ENCODE measurements at places on chromosomes 12 and 14.
A peak's percentile ranks its signal among the peaks of the same experiment; 100 is the strongest.

DNA sequence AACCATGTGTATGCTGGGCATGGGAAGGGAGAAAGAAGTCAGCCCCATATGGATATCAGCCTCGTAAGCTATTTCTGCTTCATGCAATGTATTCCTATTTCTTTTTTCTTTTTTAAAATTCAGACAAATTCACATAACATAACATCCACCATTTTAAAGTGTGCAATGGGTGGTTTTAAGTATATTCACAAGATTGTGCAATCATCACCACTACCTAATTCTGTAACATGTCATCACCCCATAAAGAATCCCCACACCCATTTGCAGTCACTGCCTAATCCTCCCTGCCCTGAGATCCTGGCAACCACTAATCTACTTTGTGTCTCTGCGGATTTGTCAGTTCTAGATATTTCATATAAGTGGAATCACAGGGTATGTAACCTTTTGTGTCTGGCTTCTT lies 9.5 kb downstream of the POMT2 start:
- H3K36me3 ChIP-seq = peaks cover 2% of the 10 kb centered on the region
- peaks cover 47% of the 10 kb centered on the region for H3K4me1 ChIP-seq
- no peak overlapping the region for H3K27ac ChIP-seq
- H3K27me3 ChIP-seq = no peaks in the 10 kb centered on the region
- no peak overlapping the region for H3K4me3 ChIP-seq

GRCh38 chr14:105290621-105291346 lies 10.0 kb downstream of the BRF1 start:
- peaks cover 8% of the 10 kb centered on the region for H3K4me1 ChIP-seq
- no peaks in the 10 kb centered on the region for H3K27me3 ChIP-seq
- no peak overlapping the region for H3K4me3 ChIP-seq
- no peaks in the 10 kb centered on the region for H3K36me3 ChIP-seq

- peaks cover 49% of the 10 kb centered on the region for H3K4me1 ChIP-seq
- peaks cover 10% of the 10 kb centered on the region for H3K36me3 ChIP-seq
- no peak overlapping the region for H3K27ac ChIP-seq
- no peaks in the 10 kb centered on the region for H3K27me3 ChIP-seq
- H3K4me3 ChIP-seq = no peak overlapping the region
- no peak for DNase-seq
Observed at GRCh38 chr12:79680051-79680450, 10.7 kb downstream of the PAWR start.

DNA sequence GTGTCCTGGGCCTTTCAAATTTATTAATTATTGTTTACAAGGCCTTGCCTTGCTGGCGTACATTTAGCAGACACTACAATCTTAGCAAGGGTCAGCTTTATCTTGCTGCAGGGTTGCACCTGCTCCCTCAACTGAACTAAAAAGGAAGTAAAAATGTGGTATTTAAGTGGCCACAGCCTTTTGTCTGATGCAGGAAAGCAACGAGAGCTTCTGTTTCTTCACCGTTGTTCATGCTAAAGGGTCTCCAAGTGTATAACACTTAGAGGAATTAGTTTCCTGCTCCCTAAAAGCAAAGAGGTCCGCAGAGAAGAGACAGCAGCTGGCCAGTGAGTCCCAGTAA lies 62.8 kb upstream of the EGLN3 start:
- peaks cover 5% of the 10 kb centered on the region for H3K27me3 ChIP-seq
- DNase-seq = no peak
- no peak overlapping the region for H3K27ac ChIP-seq
- peaks cover 5% of the 10 kb centered on the region for H3K4me1 ChIP-seq
- H3K4me3 ChIP-seq = no peak overlapping the region
- H3K36me3 ChIP-seq = no peaks in the 10 kb centered on the region

- H3K27ac ChIP-seq = peak overlapping the region; percentile 39
- H3K4me3 ChIP-seq = peak overlapping the region; percentile 75
- peaks cover 17% of the 10 kb centered on the region for H3K27me3 ChIP-seq
- H3K36me3 ChIP-seq = peaks cover 2% of the 10 kb centered on the region
- no peak for DNase-seq
Observed at GRCh38 chr14:99792210-99792535, 1.0 kb upstream of the EML1 start.

DNA sequence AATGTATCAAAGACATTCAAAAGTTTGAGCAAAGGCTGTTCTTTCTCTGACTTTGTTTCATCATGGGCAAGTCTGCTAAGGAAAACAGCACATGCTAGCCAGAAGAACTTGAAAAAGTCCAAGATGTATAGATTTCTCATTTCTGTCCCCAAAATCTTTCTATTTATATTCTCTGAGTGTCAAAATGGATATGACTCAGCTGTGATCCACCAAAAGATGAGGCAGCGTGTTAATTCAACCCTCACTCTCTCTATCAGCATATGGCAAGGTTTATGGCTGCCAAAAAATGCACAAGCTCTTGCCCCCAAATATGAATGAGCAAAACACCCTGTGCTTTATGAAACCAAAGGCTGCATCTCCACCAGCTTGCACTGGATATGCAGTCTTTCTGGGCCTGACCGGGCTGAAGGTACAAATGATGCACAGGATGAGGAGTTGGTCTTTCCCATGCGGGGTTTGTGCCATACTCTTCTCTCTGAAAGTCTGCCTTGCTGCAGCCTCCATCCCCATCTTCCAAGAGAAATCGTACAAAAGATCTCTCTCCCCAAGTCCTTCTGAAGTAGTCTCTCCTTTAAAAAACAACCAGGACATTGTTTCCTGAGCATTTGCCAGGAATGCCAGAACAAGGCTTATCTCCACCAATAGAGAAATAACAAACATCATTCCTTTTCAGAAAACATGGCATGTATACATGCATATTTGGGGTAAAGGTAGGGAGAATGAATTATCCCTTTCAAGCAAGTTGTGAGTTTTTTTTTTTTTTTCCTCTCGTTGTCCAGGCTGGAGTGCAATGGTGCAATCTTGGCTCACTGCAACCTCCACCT lies 203.4 kb downstream of the TMX1 start:
- no peak for DNase-seq
- no peaks in the 10 kb centered on the region for H3K36me3 ChIP-seq
- no peak overlapping the region for H3K4me3 ChIP-seq
- H3K4me1 ChIP-seq = peaks cover 16% of the 10 kb centered on the region

- no peaks in the 10 kb centered on the region for H3K36me3 ChIP-seq
- no peak for DNase-seq
- no peak overlapping the region for H3K27ac ChIP-seq
- no peak overlapping the region for H3K4me3 ChIP-seq
Observed at GRCh38 chr12:98123021-98123461, 392.3 kb upstream of the TMPO start.

- peak overlapping the region; percentile 53 for H3K27ac ChIP-seq
- H3K4me3 ChIP-seq = no peak overlapping the region
- no peak for DNase-seq
- peaks cover 24% of the 10 kb centered on the region for H3K4me1 ChIP-seq
- no peaks in the 10 kb centered on the region for H3K27me3 ChIP-seq
Observed at GRCh38 chr12:29673346-29673745, 110.4 kb downstream of the TMTC1 start.

- H3K4me3 ChIP-seq = no peak overlapping the region
- H3K27ac ChIP-seq = peak overlapping the region; percentile 98
- no peak for DNase-seq
- H3K4me1 ChIP-seq = peaks cover 40% of the 10 kb centered on the region
Observed at GRCh38 chr14:50060871-50061663, 55.3 kb downstream of the VCPKMT start.

GRCh38 chr14:66131111-66131510 lies 355.1 kb upstream of the CCDC196 start:
- DNase-seq = no peak
- no peaks in the 10 kb centered on the region for H3K27me3 ChIP-seq
- H3K27ac ChIP-seq = no peak overlapping the region
- H3K36me3 ChIP-seq = no peaks in the 10 kb centered on the region
- H3K4me1 ChIP-seq = peaks cover 20% of the 10 kb centered on the region
- no peak overlapping the region for H3K4me3 ChIP-seq

GRCh38 chr12:7058850-7059395 lies 1.6 kb upstream of the C1S start:
- no peak for DNase-seq
- H3K27ac ChIP-seq = no peak overlapping the region
- H3K27me3 ChIP-seq = peaks cover 5% of the 10 kb centered on the region
- H3K36me3 ChIP-seq = peaks cover 2% of the 10 kb centered on the region
- H3K4me1 ChIP-seq = peaks cover 11% of the 10 kb centered on the region

- no peak overlapping the region for H3K27ac ChIP-seq
- peaks cover 29% of the 10 kb centered on the region for H3K4me1 ChIP-seq
- H3K4me3 ChIP-seq = no peak overlapping the region
- DNase-seq = no peak
- no peaks in the 10 kb centered on the region for H3K36me3 ChIP-seq
Observed at GRCh38 chr12:68499616-68500015, 111.1 kb upstream of the RAP1B start.

- peaks cover 54% of the 10 kb centered on the region for H3K4me1 ChIP-seq
- no peaks in the 10 kb centered on the region for H3K36me3 ChIP-seq
- no peak overlapping the region for H3K27ac ChIP-seq
- H3K4me3 ChIP-seq = no peak overlapping the region
Observed at GRCh38 chr12:14952299-14952921, 9.0 kb downstream of the ARHGDIB start.

DNA sequence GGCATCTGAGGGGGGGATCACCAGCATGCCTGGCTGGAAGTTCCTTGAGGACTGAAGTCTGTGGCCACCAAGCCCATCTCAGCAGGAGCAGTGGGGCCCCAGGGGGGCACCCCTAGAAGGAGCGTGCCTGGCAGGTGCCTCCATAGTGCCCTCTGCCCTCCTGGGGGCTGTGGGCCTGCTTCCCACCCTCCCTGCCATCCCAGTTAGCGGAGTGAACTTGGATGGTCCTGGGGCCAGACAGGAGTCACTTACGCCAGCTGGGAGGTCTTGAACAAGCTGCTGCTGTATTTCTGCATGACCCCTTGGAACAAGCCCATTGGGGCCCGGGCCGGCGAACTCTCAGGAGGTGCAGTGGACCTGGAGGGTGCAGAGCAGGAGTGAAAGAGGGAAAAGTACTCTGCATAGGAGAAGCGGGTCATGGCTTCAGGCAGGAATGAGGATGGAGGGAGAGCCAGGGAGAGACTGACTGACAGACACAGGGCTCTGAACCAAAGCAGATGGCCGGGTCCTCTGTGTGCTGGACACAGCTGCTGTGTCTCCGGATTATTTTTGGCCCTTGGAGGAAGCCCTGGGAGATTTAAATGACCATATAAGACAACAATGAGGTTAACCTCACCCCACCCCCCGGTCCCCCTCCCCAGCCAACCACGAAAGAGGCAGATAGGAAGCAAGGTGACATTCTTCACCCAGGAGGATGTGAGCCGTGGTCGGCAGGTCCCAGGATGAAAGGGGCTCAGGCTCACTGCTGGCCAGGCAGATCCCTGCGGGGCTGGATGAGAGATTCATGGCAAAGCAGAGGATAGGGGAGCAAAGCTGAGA lies 19.6 kb downstream of the ASB2 start:
- DNase-seq = no peak
- peaks cover 20% of the 10 kb centered on the region for H3K4me1 ChIP-seq
- H3K27me3 ChIP-seq = no peaks in the 10 kb centered on the region
- H3K36me3 ChIP-seq = no peaks in the 10 kb centered on the region
- H3K4me3 ChIP-seq = no peak overlapping the region

- H3K27me3 ChIP-seq = no peaks in the 10 kb centered on the region
- no peak overlapping the region for H3K27ac ChIP-seq
- H3K4me3 ChIP-seq = no peak overlapping the region
- peaks cover 65% of the 10 kb centered on the region for H3K36me3 ChIP-seq
- DNase-seq = no peak
Observed at GRCh38 chr12:112160611-112161010, 35.3 kb downstream of the TRAFD1 start.

DNA sequence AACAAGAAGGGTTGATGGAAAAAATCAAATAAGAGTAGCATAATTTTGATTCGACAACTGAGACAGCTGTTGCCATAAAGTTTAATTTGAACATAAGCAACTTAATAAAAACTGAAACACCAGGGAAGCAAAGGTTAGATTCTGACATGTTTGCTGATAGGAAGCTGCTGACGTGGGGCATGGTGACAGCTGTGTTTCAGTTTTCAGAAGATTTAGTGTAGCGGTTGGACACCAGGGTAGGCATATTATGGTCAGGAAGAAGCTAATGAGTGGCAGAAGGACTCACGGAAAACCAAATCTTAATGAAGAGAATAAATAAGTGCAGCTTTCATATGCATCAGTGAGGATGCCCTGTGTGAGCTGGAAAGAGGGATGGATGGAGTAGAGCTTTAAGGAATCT lies 336.7 kb upstream of the RPL10L start:
- H3K27ac ChIP-seq = no peak overlapping the region
- H3K4me3 ChIP-seq = no peak overlapping the region
- peaks cover 16% of the 10 kb centered on the region for H3K4me1 ChIP-seq

All from mesothelial cell of epicardium (in vitro differentiated cells).